Stimulated activated naive CD4-positive, alpha-beta T cell treated with Interleukin-2 at 50 U/mL for 16 hours (primary cell): ENCODE measurements at places on chromosomes 2 and 18.

- no peak for DNase-seq
These were observed 12.4 kb downstream of the MEX3C start for GRCh38 chr18:51185075-51185474.

- DNase-seq = no peak
These were observed 66.9 kb upstream of the LRATD1 start for GRCh38 chr2:14565666-14566065.

GRCh38 chr18:59742325-59743111 lies 45.3 kb upstream of the CCBE1 start:
- no peak for DNase-seq

DNA sequence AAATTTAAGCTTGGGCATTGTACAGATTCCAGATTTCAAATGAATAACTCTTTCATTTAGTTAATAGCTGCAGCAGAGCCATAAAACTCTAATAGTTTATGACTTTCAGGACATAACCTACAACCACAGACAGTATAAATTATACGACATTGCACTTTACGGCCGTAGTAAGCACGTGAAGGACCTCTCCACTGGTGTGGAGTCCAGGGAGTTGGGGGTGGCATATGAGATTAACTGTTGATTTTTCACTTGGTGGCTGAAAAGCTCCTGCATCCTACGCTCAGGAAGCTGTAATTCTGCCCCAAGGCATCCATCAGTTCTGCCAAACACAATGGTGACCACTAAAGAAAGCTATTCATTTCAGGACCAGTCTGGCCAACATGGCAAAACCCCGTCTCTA lies 376.2 kb downstream of the SOX11 start:
- no peak for DNase-seq

- DNase-seq = peak; percentile 13
These were observed 116.5 kb upstream of the FOSL2 start for GRCh38 chr2:28276076-28276618.

- DNase-seq = no peak
These were observed 520.6 kb downstream of the METTL4 start for GRCh38 chr18:2050702-2051201.

- DNase-seq = no peak
These were observed 695 bp downstream of the RBFA start for GRCh38 chr18:80034852-80035406.

- no peak for DNase-seq
These were observed 149.3 kb upstream of the AQP4 start for GRCh38 chr18:27014841-27015240.

GRCh38 chr2:119647440-119648169 lies 31.4 kb upstream of the TMEM177 start:
- DNase-seq = no peak

- no peak for DNase-seq
These were observed 31.9 kb downstream of the SLC66A3 start for GRCh38 chr2:11187083-11187619.

- DNase-seq = peak; percentile 30
These were observed 51.4 kb downstream of the KIF5C start for GRCh38 chr2:148926291-148926961.
